ENCODE measurements at places on chromosomes 11 and 22. TPM values are rescaled to one million over a fixed set of nuclear protein-coding genes. Genes with fewer than 3 reads are reported as not detected.

DNA sequence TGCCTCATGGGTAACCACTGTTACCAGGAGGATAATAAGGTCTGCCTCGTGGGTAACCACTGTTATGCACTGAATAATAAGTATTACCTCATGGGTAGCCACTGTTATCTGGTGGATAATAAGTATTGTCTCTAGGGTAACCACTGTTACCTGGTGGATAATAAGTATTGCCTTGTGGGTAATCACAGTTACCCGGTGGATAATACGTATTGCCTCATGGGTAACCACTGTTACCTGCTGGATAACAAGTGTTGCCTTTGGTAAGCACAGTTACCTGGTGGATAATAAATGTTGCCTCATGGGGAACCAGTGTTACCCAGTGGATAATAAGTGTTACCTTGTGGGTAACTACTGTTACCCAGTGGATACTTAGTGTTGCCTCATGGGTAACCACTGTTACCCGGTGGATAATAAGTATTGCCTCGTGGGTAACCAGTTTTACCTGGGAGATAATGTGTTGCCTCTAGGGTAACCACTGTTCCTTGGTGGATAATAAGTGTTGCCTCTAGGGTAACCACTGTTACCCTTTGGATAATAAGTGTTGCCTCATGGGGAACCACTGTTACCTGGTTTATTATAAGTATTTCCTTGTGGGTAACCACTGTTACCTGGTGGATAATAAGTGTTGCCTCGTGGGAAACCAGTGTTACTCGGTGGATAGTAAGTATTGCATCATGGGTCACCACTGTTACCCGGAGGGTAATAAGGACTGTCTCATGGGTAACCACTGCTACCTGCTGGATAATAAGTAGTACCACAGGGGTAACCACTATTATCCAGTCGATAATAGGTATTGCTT is 10.6 kb upstream of the NXPE4 start:
- no peak for DNase-seq
- no peaks in the 10 kb centered on the region for H3K27me3 ChIP-seq
- no peaks in the 10 kb centered on the region for H3K36me3 ChIP-seq
- H3K4me3 ChIP-seq = no peak overlapping the region

GRCh38 chr22:39746600-39747262 is 146.8 kb downstream of the ENTHD1 start:
- no peaks in the 10 kb centered on the region for H3K36me3 ChIP-seq
- H3K4me3 ChIP-seq = no peak overlapping the region
- H3K4me1 ChIP-seq = no peaks in the 10 kb centered on the region
- peaks cover 4% of the 10 kb centered on the region for H3K27me3 ChIP-seq
- H3K27ac ChIP-seq = no peak overlapping the region
- no peak for DNase-seq

DNA sequence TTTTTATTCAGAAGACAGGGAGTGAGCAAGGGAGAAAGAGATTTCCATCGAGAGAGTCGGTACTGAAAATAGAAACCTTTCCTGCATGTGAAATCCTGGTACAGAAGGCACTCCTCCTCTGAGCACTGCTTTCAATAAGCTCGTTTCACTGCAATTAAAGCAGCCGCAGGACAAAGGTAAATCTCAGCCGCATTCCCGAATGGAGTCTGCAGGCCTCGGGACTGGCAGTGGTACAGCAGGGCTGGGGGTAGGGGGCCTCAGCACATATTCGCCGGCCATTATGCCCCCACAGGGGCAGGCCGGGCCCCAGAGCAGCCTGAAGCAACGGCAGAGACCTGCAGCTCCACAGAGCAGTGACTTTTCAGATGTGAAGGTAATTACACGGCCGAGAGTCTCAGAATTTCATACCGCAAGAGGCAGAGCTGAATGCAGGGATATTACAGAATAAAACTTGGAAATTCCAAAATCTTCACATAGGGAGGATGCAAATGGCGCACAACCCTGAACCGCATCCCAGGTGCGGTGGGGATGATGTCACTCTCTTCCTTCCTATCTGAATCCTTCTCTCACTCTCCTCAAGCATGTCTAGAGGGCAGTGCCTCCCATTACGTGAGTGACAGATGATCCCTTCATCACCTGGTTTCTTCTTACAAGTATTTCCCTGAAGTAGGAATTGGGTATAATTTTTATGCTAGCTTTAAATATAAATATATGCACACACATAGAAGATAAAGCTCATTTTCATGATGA is 622.1 kb downstream of the OPCML start:
- no peaks in the 10 kb centered on the region for H3K27me3 ChIP-seq
- H3K36me3 ChIP-seq = no peaks in the 10 kb centered on the region
- H3K4me3 ChIP-seq = no peak overlapping the region

GRCh38 chr11:79675081-79675480 is 234.3 kb upstream of the TENM4 start:
- no peak for DNase-seq
- H3K4me3 ChIP-seq = no peak overlapping the region
- H3K36me3 ChIP-seq = no peaks in the 10 kb centered on the region
- no peaks in the 10 kb centered on the region for H3K27me3 ChIP-seq
- no peaks in the 10 kb centered on the region for H3K4me1 ChIP-seq

- H3K4me3 ChIP-seq = no peak overlapping the region
- H3K36me3 ChIP-seq = no peaks in the 10 kb centered on the region
- H3K27ac ChIP-seq = no peak overlapping the region
- DNase-seq = no peak
These were observed 165.2 kb upstream of the E2F8 start for GRCh38 chr11:19405966-19406365.

DNA sequence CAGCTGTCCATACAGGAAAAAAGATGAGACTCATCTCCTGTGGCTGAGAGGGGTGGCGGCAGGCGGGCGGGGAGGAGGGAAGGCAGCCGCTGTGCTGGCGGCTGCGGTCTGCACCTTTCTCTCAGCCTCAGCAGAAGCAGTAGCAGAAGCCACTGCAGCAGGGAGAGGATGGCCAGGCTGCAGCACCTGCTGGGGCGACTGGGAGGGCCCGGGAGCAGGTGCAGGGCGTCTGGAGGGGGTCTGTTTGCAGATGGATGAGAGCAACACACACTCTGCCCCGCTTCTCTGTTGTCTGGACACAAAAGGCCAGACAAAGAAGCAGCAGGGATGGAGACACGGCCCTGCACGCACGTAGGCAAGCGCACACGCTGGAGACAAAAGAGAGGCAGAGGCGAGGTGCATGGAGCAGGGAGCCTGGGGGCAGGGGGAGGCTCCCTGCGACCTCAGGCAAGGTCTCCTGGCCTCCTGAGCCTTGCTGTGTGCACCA is 9.3 kb upstream of the MIAT start:
- H3K36me3 ChIP-seq = no peaks in the 10 kb centered on the region
- H3K4me1 ChIP-seq = peaks cover 9% of the 10 kb centered on the region
- peaks cover 89% of the 10 kb centered on the region for H3K27me3 ChIP-seq
- no peak overlapping the region for H3K27ac ChIP-seq

GRCh38 chr11:95605271-95605940 is 184.2 kb downstream of the FAM76B start:
- H3K27ac ChIP-seq = no peak overlapping the region
- no peak for DNase-seq
- H3K4me3 ChIP-seq = no peak overlapping the region
- no peaks in the 10 kb centered on the region for H3K36me3 ChIP-seq

DNA sequence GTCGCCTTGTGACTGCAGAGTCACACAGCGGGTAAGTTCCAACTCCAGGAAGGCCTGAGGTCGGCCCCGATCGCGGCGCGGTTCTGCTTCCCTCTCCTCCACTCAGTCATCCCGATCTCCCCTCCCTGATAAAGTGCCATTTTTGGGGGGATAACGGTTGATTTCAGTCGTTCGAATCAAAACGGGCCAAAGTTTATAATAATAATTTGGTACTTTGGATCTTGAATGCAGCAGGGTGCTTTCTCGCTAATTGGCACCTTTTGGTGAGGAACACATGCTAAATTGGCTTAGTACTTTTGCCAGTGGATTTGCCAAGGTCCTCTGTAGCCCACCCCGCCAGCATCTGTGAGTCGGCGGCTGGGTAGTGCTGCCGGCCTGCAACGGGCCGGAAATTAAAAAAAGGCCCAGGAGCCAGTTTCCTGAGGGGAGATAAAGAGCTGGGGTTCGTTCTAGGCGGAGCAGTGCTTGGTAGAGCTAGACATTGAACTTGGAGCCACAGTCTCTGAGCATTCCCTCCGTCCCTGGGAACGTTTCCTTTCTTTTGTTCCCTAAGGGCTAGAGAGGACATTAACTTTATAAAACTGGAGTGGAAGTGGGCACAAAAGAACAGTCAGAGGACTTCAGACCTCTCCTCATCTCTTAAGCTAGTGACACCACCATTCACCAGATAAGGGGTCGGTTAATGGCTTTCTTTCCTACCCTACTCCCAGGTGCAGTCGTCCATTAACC is 997 bp downstream of the UBE2L3 start:
- H3K4me1 ChIP-seq = peaks cover 65% of the 10 kb centered on the region
- H3K27me3 ChIP-seq = no peaks in the 10 kb centered on the region
- H3K36me3 ChIP-seq = peaks cover 10% of the 10 kb centered on the region
- H3K27ac ChIP-seq = peak overlapping the region; percentile 84
- peak; percentile 34 for DNase-seq

GRCh38 chr11:121422675-121423074 is 29.4 kb upstream of the SORL1 start:
- H3K27ac ChIP-seq = no peak overlapping the region
- no peaks in the 10 kb centered on the region for H3K36me3 ChIP-seq
- H3K4me1 ChIP-seq = peaks cover 9% of the 10 kb centered on the region

GRCh38 chr22:30357236-30357570 is 396 bp downstream of the CCDC157 start:
- peaks cover 5% of the 10 kb centered on the region for H3K36me3 ChIP-seq
- no peak for DNase-seq
- peaks cover 44% of the 10 kb centered on the region for H3K4me1 ChIP-seq

- H3K27ac ChIP-seq = no peak within 1 kb of the TSS
- H3K36me3 ChIP-seq = no peaks in the 10 kb centered on the region
- DNase-seq = no peak
- no peak within 1 kb of the TSS for H3K4me3 ChIP-seq
- H3K27me3 ChIP-seq = no peaks in the 10 kb centered on the region
These were observed at the start of gene OR5W2 for GRCh38 chr11:55914482-55914881. Gene OR5W2, minus strand, starts transcription at chr11:55914582. Its CDS starts 0 bp downstream, at chr11:55914582.

- DNase-seq = no peak
- H3K4me1 ChIP-seq = no peaks in the 10 kb centered on the region
- peaks cover 7% of the 10 kb centered on the region for H3K27me3 ChIP-seq
- no peaks in the 10 kb centered on the region for H3K36me3 ChIP-seq
These were observed 16.7 kb downstream of the PDE2A start for GRCh38 chr11:72657411-72658100.

DNA sequence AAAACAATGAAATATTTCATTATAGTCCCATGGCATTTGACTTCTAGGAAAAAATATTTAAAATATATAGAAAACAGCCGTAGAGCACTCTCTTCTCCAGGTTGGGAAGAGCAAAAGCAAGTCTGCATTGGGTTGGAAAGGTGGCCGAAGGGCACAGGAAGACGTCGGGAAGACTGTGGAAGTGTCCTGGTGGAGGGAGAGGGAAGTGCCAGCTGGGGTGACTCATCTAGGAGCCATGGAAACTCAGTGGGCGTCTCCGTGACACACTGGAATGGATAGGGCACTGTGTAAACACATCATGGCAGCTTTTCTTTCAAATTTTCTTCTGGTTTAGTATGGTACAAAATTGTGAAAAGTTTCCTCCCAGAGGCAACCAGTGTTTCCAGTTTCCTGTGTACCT is 12.7 kb downstream of the GTPBP1 start:
- no peak overlapping the region for H3K4me3 ChIP-seq
- H3K27ac ChIP-seq = no peak overlapping the region
- H3K4me1 ChIP-seq = no peaks in the 10 kb centered on the region
- H3K27me3 ChIP-seq = no peaks in the 10 kb centered on the region

GRCh38 chr11:117676501-117676900 is 120.5 kb downstream of the DSCAML1 start:
- no peak overlapping the region for H3K4me3 ChIP-seq
- 0 out of 3 replicates have a peak, but pooled peaks cover 12% of the 10 kb centered on the region for H3K27me3 ChIP-seq
- no peak for DNase-seq

DNA sequence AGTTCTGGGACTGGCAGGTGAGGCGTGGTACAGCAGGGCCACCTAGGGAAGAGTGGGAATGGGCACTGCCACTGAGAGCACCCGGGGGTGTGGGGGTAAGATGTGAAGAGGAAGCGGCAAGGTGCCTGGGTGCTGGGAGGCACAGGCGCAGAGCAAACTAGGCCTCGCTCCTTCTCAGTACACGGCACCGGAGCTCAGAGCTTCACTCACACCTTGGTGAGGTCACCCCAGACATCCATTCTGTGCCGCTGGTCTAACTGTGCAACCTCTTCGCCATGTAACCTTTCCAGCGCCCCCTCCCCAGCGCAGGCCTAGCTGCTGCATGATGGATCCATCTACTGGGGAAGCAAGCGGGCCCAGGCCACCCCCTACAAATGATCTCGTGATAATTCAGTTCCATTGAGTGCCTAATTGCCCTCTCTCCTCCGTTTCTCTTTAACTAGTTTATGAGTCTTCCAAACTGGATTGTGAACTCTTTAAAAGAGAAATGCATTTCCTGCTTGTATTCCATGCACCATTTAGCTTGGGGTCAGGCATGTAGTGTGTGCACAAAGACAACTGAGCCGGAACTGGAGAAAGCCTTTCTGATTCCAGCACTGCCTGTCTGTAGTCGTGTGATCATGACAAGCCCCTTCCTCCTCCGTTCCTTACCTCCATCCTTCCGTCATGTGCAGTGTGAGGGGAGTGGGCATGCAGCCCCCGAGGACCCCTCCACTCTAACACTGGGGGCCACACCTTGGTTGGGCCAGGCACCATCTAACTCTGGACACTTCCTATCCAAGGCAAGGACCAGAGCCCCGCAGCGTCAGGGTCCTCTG is 1475.2 kb downstream of the TBC1D22A start:
- no peaks in the 10 kb centered on the region for H3K36me3 ChIP-seq
- H3K27ac ChIP-seq = no peak overlapping the region
- H3K27me3 ChIP-seq = peaks cover 25% of the 10 kb centered on the region
- DNase-seq = no peak

DNA sequence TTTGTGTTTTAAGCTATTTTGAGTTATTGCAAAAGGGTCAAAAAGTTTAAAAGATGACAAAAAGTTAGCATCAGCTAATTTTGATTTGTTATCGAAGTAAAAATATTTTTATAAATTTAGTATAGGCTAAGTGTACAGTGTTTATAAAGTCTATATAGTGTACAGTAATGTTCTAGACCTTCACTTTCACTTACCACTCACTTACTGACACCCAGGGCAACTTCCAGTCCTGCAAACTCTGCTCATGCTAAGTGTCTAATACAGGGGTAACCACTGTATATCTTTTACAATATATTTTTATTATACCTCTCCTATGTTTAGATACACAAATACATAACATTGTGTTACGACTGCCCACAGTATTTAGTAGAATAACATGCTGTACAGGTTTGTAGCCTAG is 59.7 kb downstream of the PDGFD start:
- no peaks in the 10 kb centered on the region for H3K36me3 ChIP-seq
- H3K27me3 ChIP-seq = no peaks in the 10 kb centered on the region
- DNase-seq = no peak
- no peak overlapping the region for H3K4me3 ChIP-seq

Gene KCTD21
- polyA plus RNA-seq = 13.5 TPM

Gene NEFH
- not detected for polyA plus RNA-seq

Gene BDNF
- polyA plus RNA-seq = not detected

Measured in HepG2 (cell line).